ENCODE measurements at places on chromosomes 4 and X. TPM values are rescaled to one million over a fixed set of nuclear protein-coding genes. Genes with fewer than 3 reads are reported as not detected.

Gene EDA
- total RNA-seq: 0.71 TPM

GRCh38 chr4:26402458-26402857 lies 81.6 kb downstream of the RBPJ start:
- no peak overlapping the region for H3K4me3 ChIP-seq
- DNase-seq: no peak
- H3K27ac ChIP-seq: no peak overlapping the region
- H3K27me3 ChIP-seq: no peaks in the 10 kb centered on the region
- H3K36me3 ChIP-seq: peaks cover 50% of the 10 kb centered on the region

- H3K36me3 ChIP-seq: no peaks in the 10 kb centered on the region
- no peaks in the 10 kb centered on the region for H3K4me1 ChIP-seq
- DNase-seq: no peak
- H3K27ac ChIP-seq: no peak overlapping the region
- no peak overlapping the region for H3K4me3 ChIP-seq
Observed at GRCh38 chr4:90660672-90661071, 533.5 kb downstream of the CCSER1 start.

Gene TMSB15A
- total RNA-seq: 307 TPM

DNA sequence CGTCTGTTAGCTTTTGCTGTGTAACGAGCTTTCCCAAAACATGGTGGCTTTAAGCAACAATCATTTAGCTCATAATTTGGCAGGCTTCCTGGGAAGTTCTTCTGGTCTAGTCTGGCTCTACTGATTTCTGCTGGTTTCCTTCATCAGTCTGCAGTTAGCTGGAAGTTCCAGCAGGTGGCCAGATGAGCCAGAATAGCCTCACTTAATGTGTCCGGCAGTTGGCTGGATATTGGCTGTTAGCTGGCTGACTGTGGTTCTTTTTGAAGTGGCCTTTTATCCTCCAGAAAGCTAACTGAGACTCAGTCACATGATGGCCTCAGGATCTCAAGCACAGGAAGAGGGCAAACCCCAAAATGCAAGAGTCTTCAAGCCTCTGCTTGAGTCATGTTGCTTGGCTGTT lies 34.9 kb downstream of the FTHL17 start:
- H3K27ac ChIP-seq: no peak overlapping the region
- H3K27me3 ChIP-seq: no peaks in the 10 kb centered on the region
- H3K4me3 ChIP-seq: no peak overlapping the region

Gene GUCY1B1
- 3.2 TPM for total RNA-seq

Gene ANK2
- 115 TPM for total RNA-seq

Gene VEGFD
- not detected for total RNA-seq

DNA sequence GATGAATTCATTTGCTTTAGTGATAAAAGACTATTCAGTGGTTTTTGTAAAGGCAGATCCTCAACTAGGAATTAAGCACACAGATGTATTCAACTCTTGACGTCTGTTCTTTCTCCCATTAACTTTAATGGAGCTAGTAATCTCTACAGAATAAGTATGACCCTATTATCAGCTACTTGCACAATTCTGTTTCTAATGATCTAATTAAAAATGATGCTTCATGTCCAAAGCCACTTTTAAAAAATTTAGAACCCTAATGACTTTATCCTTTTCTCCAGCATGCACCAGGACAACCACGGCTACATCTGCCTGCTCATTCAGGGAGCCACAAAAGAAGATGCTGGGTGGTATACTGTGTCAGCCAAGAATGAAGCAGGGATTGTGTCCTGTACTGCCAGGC lies 85.4 kb downstream of the CBR4 start:
- no peaks in the 10 kb centered on the region for H3K27me3 ChIP-seq
- H3K4me3 ChIP-seq: no peak overlapping the region
- no peaks in the 10 kb centered on the region for H3K4me1 ChIP-seq
- H3K36me3 ChIP-seq: peaks cover 74% of the 10 kb centered on the region
- DNase-seq: no peak

Gene SPANXA1
- not detected for total RNA-seq

Gene KDR
- total RNA-seq: 0.38 TPM

Gene DCAF12L1
- not detected for total RNA-seq

- peak overlapping the region; percentile 83 for H3K27ac ChIP-seq
- H3K27me3 ChIP-seq: no peaks in the 10 kb centered on the region
- 0 out of 2 replicates have a peak, but pooled peaks cover 2% of the 10 kb centered on the region for H3K36me3 ChIP-seq
- DNase-seq: peak; percentile 53
- H3K4me1 ChIP-seq: peaks cover 41% of the 10 kb centered on the region
Observed at GRCh38 chr4:182600856-182601255, 316.3 kb downstream of the DCTD start.

DNA sequence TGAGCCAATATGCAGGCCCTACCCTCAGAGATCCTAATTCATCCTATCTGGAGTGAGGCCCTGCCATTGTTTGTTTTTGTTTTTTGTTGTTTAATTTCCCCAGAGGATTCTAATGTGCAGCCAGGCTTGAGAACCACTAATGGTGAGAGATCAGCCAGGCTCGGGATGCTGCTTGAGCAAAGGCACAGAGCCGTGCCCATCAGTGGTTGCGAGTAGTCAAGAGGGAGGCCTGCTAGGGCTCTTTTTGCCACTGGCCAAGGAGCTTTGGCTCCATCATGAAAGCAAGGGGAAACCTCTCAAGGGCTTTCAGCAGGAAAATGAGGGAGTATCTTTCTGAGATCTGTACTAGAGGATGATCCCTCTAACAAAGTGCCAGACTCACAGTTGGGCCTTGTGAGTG lies 2.7 kb downstream of the TCEANC start:
- H3K4me3 ChIP-seq: no peak overlapping the region
- H3K36me3 ChIP-seq: no peaks in the 10 kb centered on the region
- no peaks in the 10 kb centered on the region for H3K27me3 ChIP-seq
- no peaks in the 10 kb centered on the region for H3K4me1 ChIP-seq

DNA sequence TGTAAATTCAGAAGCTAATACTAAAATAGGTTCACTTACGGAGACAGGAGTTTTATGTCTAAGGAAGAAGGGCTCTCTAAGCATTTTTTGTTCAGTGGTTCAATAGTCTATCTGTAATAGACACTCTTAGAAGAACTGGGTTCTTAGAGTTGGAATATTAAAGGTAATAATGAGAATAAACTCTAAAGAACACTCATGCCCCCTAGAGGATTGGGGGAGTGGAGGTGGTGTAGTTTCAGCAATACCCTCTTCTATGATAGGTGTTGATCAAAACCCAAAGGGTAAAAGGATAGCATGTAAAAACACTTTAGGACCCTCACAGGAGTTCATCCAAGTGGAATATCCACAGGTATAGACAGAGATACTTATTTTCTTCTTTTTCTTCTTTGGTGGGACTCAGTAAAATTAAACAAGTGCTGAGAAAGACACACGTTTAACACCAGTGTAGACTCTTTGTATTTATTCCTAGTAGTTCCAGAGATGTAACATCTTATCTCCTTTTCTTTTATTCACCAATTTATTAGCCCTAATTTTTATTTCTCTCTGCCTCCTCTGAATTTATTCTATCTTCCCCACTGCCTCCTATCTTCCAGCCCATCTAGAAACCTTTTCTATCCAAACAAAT lies 25.7 kb upstream of the MND1 start:
- no peak overlapping the region for H3K4me3 ChIP-seq
- H3K27ac ChIP-seq: no peak overlapping the region
- H3K4me1 ChIP-seq: no peaks in the 10 kb centered on the region

Gene CCNB3
- 2.1 TPM for total RNA-seq

GRCh38 chrX:22296871-22297270 lies 24.2 kb downstream of the CBLL2 start:
- H3K4me3 ChIP-seq: no peak overlapping the region
- H3K4me1 ChIP-seq: peaks cover 15% of the 10 kb centered on the region
- H3K27me3 ChIP-seq: no peaks in the 10 kb centered on the region
- H3K27ac ChIP-seq: no peak overlapping the region

- H3K4me3 ChIP-seq: no peak overlapping the region
- H3K27me3 ChIP-seq: no peaks in the 10 kb centered on the region
- no peaks in the 10 kb centered on the region for H3K36me3 ChIP-seq
- peaks cover 10% of the 10 kb centered on the region for H3K4me1 ChIP-seq
Observed at GRCh38 chr4:79178760-79179159, 147.1 kb downstream of the NAA11 start.

DNA sequence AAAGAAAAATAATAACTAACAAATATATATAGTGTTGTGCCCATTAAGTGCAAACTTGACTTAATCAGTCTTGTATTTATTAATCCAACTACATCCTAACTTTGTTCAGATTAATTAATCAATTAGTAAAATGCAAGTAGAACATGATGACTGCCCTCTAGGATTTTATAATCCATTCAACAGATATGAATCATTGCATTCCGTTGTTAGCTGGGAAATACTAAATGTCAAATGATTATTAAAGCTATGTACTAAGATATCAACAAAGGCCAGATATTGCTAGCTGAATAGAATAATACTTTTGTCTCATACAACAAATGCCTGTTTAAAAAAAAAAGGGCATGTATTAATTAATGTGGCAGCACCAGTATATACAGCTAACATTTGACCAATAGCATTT lies 1366.3 kb downstream of the STIM2 start:
- H3K36me3 ChIP-seq: no peaks in the 10 kb centered on the region
- H3K4me3 ChIP-seq: no peak overlapping the region
- H3K27ac ChIP-seq: no peak overlapping the region
- no peak for DNase-seq

DNA sequence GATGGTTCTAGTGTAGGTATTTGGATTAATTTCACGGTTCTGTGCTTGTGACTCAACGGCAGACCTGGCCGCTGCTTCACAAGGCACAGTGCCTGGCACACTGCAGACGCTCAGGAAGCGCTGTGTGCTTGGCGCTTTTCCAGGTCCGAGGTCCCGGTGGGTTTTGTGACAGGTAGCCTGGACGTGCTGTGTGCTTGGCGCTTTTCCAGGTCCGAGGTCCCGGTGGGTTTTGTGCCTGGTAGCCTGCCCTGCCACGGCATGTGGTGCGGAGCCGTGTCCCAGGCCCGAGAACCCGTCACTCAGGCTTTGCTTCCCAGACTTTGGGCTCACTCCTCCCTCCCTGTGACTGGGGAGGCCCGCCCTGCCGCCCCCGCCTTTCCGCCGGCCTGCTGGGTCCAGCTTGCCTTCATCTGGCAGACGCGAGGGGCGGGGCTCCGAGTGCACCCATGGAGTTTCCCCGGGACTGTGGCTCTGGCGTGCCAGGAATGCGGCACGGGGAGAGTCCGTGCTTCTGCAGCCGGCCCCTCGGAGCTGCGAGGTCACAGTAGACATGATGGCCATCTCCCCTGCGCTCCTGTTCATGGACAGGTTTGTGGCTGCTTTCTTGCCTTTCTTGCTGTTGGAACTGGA lies 44.2 kb downstream of the TBC1D14 start:
- no peak overlapping the region for H3K4me3 ChIP-seq
- DNase-seq: no peak
- no peak overlapping the region for H3K27ac ChIP-seq
- peaks cover 6% of the 10 kb centered on the region for H3K4me1 ChIP-seq

Gene ARHGAP36
- not detected for total RNA-seq

GRCh38 chrX:78708816-78709215 lies 38.7 kb upstream of the LPAR4 start:
- no peak for DNase-seq
- no peaks in the 10 kb centered on the region for H3K27me3 ChIP-seq
- no peak overlapping the region for H3K27ac ChIP-seq
- no peak overlapping the region for H3K4me3 ChIP-seq

- H3K27ac ChIP-seq: peak overlapping the region; percentile 59
- no peaks in the 10 kb centered on the region for H3K4me1 ChIP-seq
- H3K27me3 ChIP-seq: no peaks in the 10 kb centered on the region
- peak overlapping the region; percentile 67 for H3K4me3 ChIP-seq
- 0 out of 2 replicates have a peak, but pooled peaks cover 3% of the 10 kb centered on the region for H3K36me3 ChIP-seq
Observed at GRCh38 chrX:48003367-48003757, 427 bp downstream of the ZNF182 start.

GRCh38 chrX:134990475-134990800 lies 353 bp upstream of the SMIM10 start:
- H3K4me3 ChIP-seq: no peak overlapping the region
- H3K4me1 ChIP-seq: no peaks in the 10 kb centered on the region
- no peaks in the 10 kb centered on the region for H3K27me3 ChIP-seq
- H3K36me3 ChIP-seq: no peaks in the 10 kb centered on the region
- no peak overlapping the region for H3K27ac ChIP-seq

Gene CCDC149
- 0.91 TPM for total RNA-seq

DNA sequence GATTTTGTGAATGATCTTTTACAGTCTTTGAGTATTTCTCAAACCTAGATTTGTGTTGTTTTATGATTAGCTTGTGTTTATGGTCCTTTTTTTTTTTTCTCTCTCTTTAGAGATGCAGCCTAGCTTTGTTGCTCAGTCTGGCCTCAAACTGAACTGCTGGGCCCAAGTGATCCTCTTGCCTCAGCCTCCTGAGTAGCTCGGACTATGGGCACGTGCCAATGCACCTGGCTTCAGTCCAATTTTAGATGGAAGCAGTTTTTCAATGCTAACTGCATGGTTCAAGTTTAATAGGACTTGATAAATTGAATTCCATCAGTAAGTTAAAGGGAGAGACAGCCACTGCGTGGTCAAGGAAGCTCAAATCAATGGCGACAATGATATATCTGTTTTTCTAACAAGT lies 3.8 kb upstream of the FGG start:
- no peak overlapping the region for H3K27ac ChIP-seq
- H3K36me3 ChIP-seq: no peaks in the 10 kb centered on the region
- H3K4me3 ChIP-seq: no peak overlapping the region
- H3K4me1 ChIP-seq: no peaks in the 10 kb centered on the region
- H3K27me3 ChIP-seq: no peaks in the 10 kb centered on the region
- no peak for DNase-seq

Gene USO1
- 94.9 TPM for total RNA-seq

DNA sequence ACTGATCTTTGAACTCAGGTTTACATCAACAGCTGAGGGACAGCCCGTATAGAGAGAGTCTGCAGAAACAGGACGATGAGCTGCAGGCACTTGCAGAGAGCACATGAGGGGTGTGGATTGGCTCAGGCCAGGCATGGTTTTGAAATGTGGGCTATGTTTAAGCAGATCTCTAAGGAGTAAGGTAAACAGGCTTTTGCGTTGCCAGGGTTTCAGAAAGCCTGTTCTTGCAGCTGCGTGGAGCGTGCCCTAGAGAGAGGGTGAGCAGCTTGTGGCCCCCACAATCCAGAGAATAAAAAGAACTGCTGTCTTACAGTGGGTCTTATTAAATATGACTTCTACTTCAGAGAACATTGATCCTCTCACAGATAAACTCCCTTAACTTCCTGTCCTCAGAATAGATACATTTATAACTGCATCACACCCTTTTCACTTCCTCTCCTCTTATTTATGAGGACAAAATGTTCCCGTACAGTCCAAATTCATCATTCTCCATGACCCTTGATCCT lies 64.1 kb downstream of the TMA16 start:
- H3K4me1 ChIP-seq: no peaks in the 10 kb centered on the region
- H3K36me3 ChIP-seq: no peaks in the 10 kb centered on the region
- no peak for DNase-seq
- no peak overlapping the region for H3K4me3 ChIP-seq
- no peak overlapping the region for H3K27ac ChIP-seq

Gene CLIC2
- total RNA-seq: 0.06 TPM

GRCh38 chr4:111362941-111363361 lies 740.1 kb upstream of the PITX2 start:
- H3K4me3 ChIP-seq: no peak overlapping the region
- DNase-seq: no peak
- H3K27ac ChIP-seq: no peak overlapping the region

GRCh38 chr4:153651587-153651986 lies 32.5 kb upstream of the TLR2 start:
- no peak overlapping the region for H3K27ac ChIP-seq
- DNase-seq: no peak
- no peak overlapping the region for H3K4me3 ChIP-seq
- H3K4me1 ChIP-seq: 0 out of 2 replicates have a peak, but pooled peaks cover 4% of the 10 kb centered on the region
- H3K27me3 ChIP-seq: no peaks in the 10 kb centered on the region

All from SJCRH30 (cell line).